ENCODE measurements at places on chromosomes 11 and 22. TPM values are rescaled to one million over a fixed set of nuclear protein-coding genes. Genes with fewer than 3 reads are reported as not detected.

GRCh38 chr22:35174401-35175038 lies 82.8 kb upstream of the HMGXB4 start:
- DNase-seq, result no peak

DNA sequence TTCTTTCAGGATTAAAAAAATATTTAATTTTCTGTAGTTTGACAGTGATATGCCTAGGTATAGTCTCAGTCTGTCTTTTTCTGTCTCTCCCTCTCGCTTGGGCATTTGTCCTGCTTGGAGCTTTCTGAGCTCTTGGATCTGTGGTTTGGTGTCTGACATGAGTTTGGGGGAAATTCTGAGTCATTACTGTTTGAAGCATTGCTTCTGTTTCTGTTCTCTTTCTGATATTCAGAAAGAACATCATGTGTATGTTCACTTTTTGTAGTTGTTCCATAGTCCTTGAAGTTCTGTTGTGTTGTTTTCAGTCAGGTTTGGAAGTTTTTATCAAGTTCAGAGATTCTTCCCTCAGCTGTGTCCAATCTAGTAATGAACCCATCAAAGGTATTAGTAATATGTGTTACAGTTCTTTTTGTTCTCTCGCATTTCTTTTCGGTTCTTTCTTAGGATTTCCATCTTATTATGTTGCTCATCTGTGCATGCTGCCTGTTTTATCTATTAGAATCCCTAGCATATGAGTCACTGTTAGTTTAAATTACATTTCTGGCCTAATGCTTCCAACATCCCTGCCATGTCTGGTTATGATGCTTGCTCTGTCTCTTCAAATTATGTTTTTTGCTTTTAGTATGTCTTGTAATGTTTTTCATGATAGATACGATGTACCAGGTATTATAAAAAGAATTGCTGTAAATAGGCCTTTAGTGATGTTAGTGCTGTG lies 48.4 kb downstream of the DDX10 start:
- DNase-seq, result no peak

DNA sequence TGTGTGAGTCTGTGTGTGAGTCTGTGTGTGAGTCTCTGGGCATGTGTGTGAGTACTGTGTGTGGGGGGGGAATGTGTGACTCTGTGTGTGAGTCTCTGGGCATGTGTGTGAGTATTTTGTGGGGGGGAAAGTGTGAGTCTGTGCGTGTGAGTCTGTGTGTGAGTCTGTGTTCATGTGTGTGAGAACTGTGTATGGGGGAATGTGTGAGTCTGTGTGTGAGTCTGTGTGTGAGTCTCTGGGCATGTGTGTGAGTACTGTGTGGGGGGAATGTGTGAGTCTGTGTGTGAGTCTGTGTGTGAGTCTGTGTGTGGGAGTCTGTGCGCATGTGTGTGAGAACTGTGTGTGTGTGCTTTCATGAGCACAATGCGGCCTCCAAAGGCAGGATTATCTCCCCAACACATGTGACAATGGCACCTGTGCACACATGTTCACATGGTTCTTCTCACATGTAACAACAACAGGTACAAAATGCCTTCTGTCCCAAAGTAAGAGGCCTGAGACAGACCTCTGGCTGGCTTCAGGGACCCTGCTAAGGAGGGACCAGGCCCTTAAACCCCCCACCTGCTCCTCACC lies 1.6 kb downstream of the CD5 start:
- no peak for DNase-seq

DNA sequence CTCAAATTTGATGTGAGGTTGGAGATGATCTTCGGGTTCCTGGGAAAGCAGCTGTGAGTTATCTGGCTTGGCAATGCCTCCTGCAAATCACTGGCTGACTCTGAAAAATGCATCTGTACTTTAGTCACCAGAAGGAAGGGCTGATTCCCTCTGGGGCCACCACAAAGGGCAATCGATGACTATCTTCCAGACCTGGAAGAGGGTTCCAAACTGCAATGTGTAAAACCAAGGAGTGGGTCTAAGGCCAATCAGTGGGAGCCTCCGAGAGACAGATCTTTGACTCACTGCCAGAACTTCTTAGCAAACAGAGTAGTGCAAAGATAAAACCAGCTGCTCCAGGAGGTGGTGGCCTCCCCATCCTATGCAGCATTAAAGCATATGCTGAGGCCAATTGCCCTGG lies 29.1 kb upstream of the PAK1 start:
- no peak for DNase-seq

DNA sequence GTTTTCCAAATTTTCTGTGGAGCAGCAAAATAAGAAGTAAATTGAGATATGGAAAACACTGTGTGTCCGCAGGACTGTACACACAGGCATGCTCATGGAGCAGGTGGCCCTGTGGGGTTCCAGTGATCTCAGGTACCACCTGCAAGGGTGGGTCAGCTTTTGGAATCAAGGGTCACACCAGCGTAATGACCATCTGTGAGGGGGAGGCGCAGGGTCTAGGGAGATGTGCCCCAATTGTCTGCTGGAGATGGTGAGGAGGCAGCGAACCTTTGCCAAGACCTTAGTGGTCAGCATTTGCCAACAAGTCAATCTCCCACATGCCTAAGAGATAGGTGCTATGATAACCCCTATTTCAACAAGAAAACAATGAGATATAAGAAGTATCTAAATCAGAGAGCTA lies 49.4 kb downstream of the SHANK2 start:
- no peak for DNase-seq

Gene SLC5A1
- total RNA-seq, result 1.1 TPM

Gene USP2
- 1.6 TPM for total RNA-seq
